ENCODE measurements at places on chromosomes 3 and 15. TPM values are rescaled to one million over a fixed set of nuclear protein-coding genes. Genes with fewer than 3 reads are reported as not detected.

DNA sequence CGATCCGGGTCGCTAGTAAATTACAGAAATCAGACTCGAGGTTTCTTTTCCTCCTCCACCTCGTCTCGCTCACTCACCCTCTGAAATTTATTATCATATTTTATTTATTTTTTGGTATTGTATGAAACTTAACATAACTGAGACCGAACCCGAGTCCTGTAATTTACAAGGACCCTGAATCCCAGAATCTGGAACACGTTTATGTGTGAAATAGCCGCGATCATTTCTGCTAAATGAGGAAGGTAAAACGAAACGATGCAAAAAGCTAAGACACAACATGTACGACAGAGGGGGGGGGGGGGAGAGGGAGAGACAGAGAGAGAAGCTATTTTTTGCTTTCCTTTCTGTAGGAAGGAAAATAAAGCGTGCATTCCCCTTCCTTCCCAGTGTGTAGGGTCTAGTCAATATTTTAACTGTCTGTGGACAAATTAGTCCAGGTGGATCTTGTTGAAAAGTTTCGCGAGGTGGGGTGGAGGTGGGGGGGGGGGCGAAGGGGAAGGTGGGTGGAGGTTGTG, 1.6 kb downstream of the BBX start:
- no peaks in the 10 kb centered on the region for H3K27me3 ChIP-seq
- H3K4me3 ChIP-seq: peak overlapping the region; percentile 98
- H3K36me3 ChIP-seq: no peaks in the 10 kb centered on the region
- H3K27ac ChIP-seq: peak overlapping the region; percentile 70

GRCh38 chr15:88049506-88049905, 207.0 kb downstream of the NTRK3 start:
- H3K4me3 ChIP-seq: no peak overlapping the region
- no peak overlapping the region for H3K27ac ChIP-seq
- no peaks in the 10 kb centered on the region for H3K4me1 ChIP-seq
- DNase-seq: no peak
- H3K36me3 ChIP-seq: no peaks in the 10 kb centered on the region

- DNase-seq: peak; percentile 97
- H3K27ac ChIP-seq: peak overlapping the region; percentile 48
- no peaks in the 10 kb centered on the region for H3K36me3 ChIP-seq
- H3K4me1 ChIP-seq: peaks cover 34% of the 10 kb centered on the region
- peaks cover 3% of the 10 kb centered on the region for H3K27me3 ChIP-seq
Measured at GRCh38 chr3:186414735-186415419, 52.8 kb upstream of the DGKG start.

DNA sequence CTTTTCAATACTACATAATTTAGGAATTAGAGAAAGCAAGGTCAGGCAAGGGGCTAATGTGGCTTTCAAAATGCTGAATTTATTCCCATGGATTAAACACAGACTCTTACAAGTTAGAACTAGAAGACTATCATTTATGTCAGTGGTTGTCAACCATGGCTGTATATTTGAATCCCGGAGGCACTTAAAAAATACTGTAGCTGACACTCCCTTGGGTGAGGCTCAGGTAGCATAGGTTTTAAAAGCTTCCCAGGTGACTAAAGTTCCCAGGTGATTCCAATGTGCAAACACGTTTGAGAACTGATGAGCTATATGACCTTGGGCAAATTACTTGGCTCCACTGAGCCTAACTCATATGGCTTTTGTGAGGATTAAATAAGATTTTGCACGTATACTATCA, 29.6 kb downstream of the AAGAB start:
- peaks cover 20% of the 10 kb centered on the region for H3K4me1 ChIP-seq
- no peak for DNase-seq
- no peaks in the 10 kb centered on the region for H3K27me3 ChIP-seq
- H3K36me3 ChIP-seq: peaks cover 7% of the 10 kb centered on the region
- H3K4me3 ChIP-seq: no peak overlapping the region

GRCh38 chr3:15887261-15887660, 89.5 kb upstream of the ANKRD28 start:
- no peak overlapping the region for H3K4me3 ChIP-seq
- no peaks in the 10 kb centered on the region for H3K36me3 ChIP-seq
- DNase-seq: no peak
- no peaks in the 10 kb centered on the region for H3K27me3 ChIP-seq

- no peak overlapping the region for H3K27ac ChIP-seq
- H3K36me3 ChIP-seq: no peaks in the 10 kb centered on the region
- H3K27me3 ChIP-seq: no peaks in the 10 kb centered on the region
- H3K4me3 ChIP-seq: no peak overlapping the region
- no peak for DNase-seq
Measured at GRCh38 chr3:107077391-107077790, 299.8 kb upstream of the CCDC54 start.

DNA sequence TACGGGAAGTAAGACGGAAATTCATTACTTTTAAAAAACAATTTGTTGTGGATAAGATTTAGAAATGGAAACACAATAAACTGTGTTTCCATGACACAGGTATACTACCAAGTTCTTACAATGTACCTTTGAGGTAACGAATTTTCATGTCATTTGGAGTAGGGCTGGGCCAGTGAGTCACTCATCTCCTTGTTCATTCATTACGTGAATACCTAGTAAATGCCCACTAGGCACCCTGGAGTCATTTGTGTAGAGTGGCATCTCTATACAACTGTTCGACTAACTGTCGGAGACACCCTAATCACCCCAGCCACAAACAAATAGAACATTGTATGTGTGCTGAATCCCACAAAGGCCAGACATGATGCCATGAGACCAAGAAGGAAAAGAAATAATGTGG, 94.8 kb downstream of the IGF1R start:
- no peaks in the 10 kb centered on the region for H3K27me3 ChIP-seq
- H3K36me3 ChIP-seq: no peaks in the 10 kb centered on the region
- DNase-seq: no peak
- no peaks in the 10 kb centered on the region for H3K4me1 ChIP-seq

GRCh38 chr15:65957451-65957850, 88.2 kb downstream of the RAB11A start:
- no peaks in the 10 kb centered on the region for H3K4me1 ChIP-seq
- H3K27ac ChIP-seq: no peak overlapping the region
- no peak for DNase-seq

- H3K36me3 ChIP-seq: no peaks in the 10 kb centered on the region
- no peak overlapping the region for H3K4me3 ChIP-seq
- H3K27ac ChIP-seq: no peak overlapping the region
- H3K27me3 ChIP-seq: no peaks in the 10 kb centered on the region
- no peak for DNase-seq
Measured at GRCh38 chr15:90059208-90059985, 42.9 kb downstream of the IDH2 start.

- DNase-seq: peak; percentile 60
- no peaks in the 10 kb centered on the region for H3K4me1 ChIP-seq
- no peaks in the 10 kb centered on the region for H3K27me3 ChIP-seq
- peaks cover 44% of the 10 kb centered on the region for H3K36me3 ChIP-seq
- H3K27ac ChIP-seq: no peak overlapping the region
- no peak overlapping the region for H3K4me3 ChIP-seq
Measured at GRCh38 chr15:59138243-59138642, 33.3 kb downstream of the CCNB2 start.

DNA sequence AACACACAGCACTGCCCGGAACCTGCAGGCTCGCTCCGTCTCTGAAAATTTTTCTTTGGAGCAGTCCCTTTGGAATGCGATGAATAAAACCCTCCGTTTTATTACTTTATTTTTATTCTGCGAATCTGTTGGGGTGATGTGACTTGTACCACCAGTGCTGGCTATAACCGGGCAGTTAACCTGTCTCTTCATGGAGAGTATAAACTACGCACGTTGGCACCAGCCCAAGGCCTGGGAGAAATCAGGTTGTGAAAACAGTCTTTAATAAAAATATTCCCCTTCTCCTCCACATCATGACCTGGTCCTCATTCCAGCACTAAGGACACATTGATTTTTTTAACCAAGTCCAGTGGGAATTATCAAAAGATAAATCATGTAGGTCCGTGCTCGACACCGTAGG, 116.8 kb downstream of the WNT5A start:
- H3K27ac ChIP-seq: no peak overlapping the region
- H3K27me3 ChIP-seq: no peaks in the 10 kb centered on the region
- H3K4me3 ChIP-seq: no peak overlapping the region
- DNase-seq: no peak

- H3K4me1 ChIP-seq: peaks cover 18% of the 10 kb centered on the region
- peak overlapping the region; percentile 65 for H3K27ac ChIP-seq
- no peaks in the 10 kb centered on the region for H3K27me3 ChIP-seq
- no peak overlapping the region for H3K4me3 ChIP-seq
- peaks cover 9% of the 10 kb centered on the region for H3K36me3 ChIP-seq
Measured at GRCh38 chr3:124818398-124819091, 68.6 kb downstream of the ITGB5 start.

DNA sequence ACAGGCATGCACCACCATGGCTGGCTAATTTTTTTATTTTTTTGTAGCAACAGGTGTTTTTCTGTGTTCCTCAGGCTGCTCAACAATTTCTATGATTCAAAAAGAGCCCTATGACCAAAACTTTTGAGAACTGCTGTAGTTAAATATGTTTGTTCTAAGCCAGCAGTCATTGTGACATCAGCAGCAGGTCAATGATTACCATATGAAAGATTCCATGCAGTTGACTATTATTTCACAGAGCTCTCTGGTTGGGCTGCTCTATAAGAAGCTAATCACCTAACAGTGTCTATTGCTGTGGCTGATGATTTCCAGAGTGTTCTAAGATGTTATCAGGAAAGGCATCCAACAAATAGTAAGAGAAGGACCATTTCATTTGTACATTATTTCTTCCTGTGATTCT, at the start of gene CCDC54:
TSS of gene CCDC54 (plus strand) at position 289 of the 400 bp plus-strand sequence. CDS start 149 bp downstream, outside the sequence.
- peak; percentile 22 for DNase-seq
- no peaks in the 10 kb centered on the region for H3K27me3 ChIP-seq
- no peak within 1 kb of the TSS for H3K27ac ChIP-seq

DNA sequence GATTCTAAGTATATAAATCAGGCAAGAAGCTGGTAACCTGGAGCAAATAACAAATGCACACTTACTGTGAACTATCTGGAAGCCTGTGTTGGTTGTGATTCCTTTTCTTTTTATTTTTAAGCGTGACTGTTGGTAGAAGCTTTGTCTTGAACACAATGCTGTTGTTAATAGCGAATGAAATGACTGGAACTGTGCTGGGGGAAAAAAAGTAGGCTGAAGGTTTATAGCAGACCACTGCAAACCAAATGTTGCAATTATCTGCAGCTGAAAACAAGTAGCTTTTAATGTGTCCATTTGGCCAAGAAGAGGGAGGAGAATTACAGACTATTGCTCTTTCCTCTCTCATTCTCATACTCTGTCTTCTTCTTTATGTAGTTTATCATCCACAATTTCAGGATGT, 184.5 kb upstream of the DNAJC19 start:
- H3K4me1 ChIP-seq: no peaks in the 10 kb centered on the region
- no peaks in the 10 kb centered on the region for H3K36me3 ChIP-seq
- DNase-seq: no peak
- no peak overlapping the region for H3K4me3 ChIP-seq
- H3K27me3 ChIP-seq: no peaks in the 10 kb centered on the region

DNA sequence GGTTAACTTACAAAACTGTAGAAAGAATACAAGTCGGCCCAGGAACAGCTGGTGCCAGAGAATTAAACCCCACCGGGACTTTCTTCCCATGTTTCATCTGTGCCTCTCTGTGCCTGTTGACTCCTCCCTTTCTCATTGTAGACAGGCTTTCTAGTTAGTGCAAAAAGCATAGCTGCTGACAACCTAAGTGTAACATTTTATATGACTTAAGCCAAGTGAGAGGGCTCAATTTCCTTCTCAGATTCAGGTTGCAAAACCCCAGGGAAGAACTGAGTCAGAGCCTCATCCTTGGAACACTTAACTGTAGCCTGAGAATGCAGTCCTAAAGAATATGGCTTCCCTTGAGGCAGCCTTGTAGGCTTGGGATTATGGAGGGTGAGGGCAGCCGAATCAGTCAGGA, 302.5 kb upstream of the AZI2 start:
- no peaks in the 10 kb centered on the region for H3K36me3 ChIP-seq
- H3K4me3 ChIP-seq: no peak overlapping the region
- H3K27me3 ChIP-seq: no peaks in the 10 kb centered on the region
- no peaks in the 10 kb centered on the region for H3K4me1 ChIP-seq

GRCh38 chr3:126372413-126373145, 15.4 kb upstream of the KLF15 start:
- H3K4me1 ChIP-seq: no peaks in the 10 kb centered on the region
- DNase-seq: no peak
- no peak overlapping the region for H3K27ac ChIP-seq
- no peaks in the 10 kb centered on the region for H3K27me3 ChIP-seq

- H3K4me3 ChIP-seq: no peak overlapping the region
- H3K36me3 ChIP-seq: peaks cover 22% of the 10 kb centered on the region
- DNase-seq: no peak
- H3K4me1 ChIP-seq: no peaks in the 10 kb centered on the region
Measured at GRCh38 chr3:48294611-48295263, 38.7 kb downstream of the SPINK8 start.

GRCh38 chr3:45210308-45211041, 15.6 kb downstream of the TMEM158 start:
- peak; percentile 93 for DNase-seq
- H3K27me3 ChIP-seq: no peaks in the 10 kb centered on the region
- no peaks in the 10 kb centered on the region for H3K36me3 ChIP-seq
- H3K27ac ChIP-seq: no peak overlapping the region
- 0 out of 2 replicates have a peak, but pooled peaks cover 8% of the 10 kb centered on the region for H3K4me1 ChIP-seq
- H3K4me3 ChIP-seq: no peak overlapping the region

DNA sequence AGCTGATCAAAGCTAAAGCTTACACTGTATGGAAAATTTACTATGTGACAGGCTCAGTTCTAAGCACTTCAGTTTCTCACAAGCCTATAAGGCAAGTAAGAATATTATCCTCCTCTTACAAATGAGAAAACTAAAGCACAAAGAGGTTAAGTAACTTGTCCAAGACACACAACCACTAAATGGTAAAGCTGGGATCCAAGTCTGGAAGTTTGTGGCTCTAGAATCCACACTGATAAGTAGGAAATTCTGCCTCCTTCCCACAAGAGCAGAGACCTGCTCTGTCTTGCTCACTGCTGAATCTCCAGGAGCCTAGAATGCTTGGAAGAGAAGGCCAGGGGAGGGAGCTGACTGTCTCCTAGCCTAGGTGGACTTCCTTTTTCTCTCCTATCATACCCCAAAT, 60.6 kb downstream of the MAGI1 start:
- no peak for DNase-seq
- H3K36me3 ChIP-seq: no peaks in the 10 kb centered on the region
- no peaks in the 10 kb centered on the region for H3K27me3 ChIP-seq

DNA sequence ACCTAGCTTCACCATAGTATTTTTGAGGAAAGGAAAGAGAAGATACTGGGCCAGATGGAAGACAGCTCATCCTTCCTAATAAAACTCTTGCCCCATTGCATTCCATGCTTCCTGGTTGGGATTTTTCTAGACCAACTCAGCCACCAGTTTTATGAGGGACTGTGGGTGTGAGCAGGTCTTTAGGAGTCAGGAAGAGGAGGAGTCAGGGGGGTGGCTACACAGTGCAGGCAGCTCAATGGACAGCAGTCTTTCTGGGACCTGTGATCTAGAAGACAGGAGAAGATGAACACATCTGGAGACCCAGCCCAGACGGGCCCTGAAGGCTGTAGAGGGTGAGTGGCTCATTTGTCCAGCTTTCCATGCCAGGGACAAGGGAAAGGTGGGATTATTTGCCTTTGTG, at the start of gene NOX5:
TSS of gene NOX5 (plus strand) at position 242 of the 400 bp plus-strand sequence. CDS start at position 283, 41 bp downstream.
- no peak within 1 kb of the TSS for H3K27ac ChIP-seq
- no peaks in the 10 kb centered on the region for H3K27me3 ChIP-seq
- peaks cover 20% of the 10 kb centered on the region for H3K4me1 ChIP-seq
- DNase-seq: peak; percentile 92

HTD2 gene
- total RNA-seq: 5.4 TPM

SERPINI1 gene
- 25.3 TPM for total RNA-seq

MCF2L2 gene
- total RNA-seq: not detected

DHFR2 gene
- 4.1 TPM for total RNA-seq

EPHB1 gene
- total RNA-seq: 1.6 TPM

SLC35A5 gene
- 53.0 TPM for total RNA-seq

TRH gene
- not detected for total RNA-seq

SPINK8 gene
- total RNA-seq: not detected
